HTR-8/SVneo (cell line): ENCODE measurements at places on chromosomes 5 and 9.

DNA sequence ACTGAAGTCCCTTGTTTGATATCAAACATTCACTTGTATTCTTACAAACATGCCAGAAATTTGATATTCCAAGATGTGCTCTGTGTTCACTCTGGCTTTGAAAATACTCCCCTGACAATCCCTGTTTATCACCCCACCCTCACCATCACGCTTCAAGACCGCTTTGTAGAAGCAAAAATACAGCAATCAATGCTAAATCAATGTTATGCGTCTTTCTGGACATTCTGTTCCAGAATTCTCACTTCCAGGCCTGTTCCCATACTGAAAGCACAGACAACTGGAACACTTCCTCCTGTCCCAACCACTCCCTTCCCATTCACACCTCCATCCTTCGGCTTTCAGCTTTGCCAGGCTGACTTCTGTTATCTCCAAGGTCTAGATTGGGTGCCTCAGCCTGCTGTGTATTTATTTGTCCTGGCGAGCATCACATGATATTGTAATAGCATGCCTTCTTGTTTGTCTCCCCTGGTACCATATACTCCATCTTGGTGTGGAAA is 72.8 kb downstream of the SNCAIP start:
- no peak for DNase-seq

- DNase-seq: peak; percentile 95
Observed at GRCh38 chr9:114551750-114552685, 35.6 kb upstream of the ATP6V1G1 start.

- DNase-seq: no peak
Observed at GRCh38 chr5:16965581-16965980, 29.5 kb upstream of the MYO10 start.

DNA sequence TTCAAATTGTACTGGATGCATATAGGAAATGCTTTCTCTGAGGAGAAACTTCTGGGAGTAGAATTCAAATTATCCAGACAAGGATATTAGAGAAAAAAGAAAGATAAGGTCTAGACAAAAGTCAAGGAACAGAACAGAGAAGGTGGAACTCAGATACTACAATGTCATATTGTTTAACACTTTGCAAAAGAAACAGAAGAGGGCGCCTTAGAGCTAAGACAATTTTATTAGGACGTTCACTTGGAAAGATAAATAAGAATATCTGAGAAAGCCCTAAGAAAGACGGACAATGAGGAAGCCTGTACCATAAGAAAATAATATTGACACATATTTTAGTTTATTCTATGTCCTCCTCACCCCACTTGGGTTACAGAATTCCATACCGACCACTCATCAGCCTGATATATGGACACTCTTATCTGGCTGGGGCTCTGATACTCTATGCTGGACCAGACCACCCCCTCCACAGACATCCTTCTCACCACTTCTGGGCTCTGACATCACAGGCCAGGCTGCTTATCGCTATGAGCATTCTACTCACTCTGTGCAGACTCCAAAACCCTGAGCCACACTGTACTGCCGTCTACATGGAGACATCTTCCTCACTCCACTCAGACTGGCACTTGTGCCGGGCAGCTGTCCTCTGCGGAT is 9.1 kb upstream of the AK3 start:
- DNase-seq: peak; percentile 45

GRCh38 chr5:159453209-159453608 is 122.9 kb upstream of the IL12B start:
- no peak for DNase-seq

GRCh38 chr9:134178768-134179551 is 14.6 kb upstream of the RNU6ATAC start:
- no peak for DNase-seq

DNA sequence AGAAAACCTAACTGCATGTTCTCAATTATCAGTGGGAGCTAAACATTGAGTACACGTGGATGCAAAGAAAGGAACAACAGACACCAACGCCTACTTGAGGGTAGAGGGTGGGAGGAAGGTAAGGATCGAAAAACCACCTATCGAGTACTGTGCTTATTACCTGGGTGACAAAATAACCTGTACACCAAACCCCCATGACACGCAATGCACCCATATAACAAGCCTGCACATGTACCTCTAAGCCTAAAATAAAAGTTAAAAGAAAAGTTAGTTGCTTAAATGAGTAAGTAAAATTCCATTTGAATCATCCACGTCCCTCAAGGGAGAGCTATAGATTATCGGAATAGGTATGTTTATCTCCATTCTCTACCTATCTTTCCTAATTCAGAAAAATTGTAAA is 210.2 kb upstream of the ADCY2 start:
- no peak for DNase-seq

GRCh38 chr9:227860-228259 is 13.2 kb downstream of the DOCK8 start:
- DNase-seq: no peak

DNA sequence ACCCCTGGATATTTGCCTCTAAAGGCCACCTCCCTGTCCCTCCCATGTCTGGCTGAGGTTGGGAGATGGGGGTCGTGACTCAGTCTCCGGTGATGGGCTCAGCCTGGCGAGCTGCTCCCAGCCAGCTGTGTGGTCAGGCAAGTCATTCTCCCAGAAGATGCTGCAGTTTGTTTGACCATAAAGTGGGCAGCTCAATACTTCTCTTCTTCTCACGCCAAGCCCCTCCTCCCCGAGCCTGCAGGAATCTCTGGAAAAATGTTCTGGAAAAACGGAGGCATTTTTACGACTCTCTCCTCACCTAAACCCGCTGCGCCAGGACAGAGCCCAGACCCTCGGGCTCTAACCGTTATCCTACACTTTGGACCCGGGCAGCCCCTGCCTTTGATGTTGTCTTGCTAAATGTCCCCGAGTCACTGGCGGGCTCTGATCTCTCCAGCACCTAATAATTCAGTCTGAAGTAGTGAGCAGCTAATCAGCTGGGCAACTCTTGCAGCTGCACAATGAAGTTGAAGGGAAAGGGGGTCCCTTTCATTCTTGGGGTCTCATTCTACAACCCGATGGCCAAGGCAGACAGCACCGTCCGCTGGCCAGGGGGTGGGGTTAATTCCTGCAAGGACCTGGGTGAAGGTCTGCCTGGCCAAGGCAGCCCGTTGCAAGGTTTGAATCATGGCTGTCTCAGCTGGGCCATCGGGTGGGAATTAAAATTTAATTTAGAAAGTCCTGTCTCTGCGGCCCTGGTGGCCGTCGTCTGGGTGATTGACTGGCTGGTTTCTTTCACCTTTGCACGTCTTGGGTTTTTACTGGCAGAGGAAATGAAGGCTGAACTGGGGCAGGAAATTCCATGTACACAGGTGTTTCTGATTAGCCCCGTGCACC is 12.3 kb downstream of the DCANP1 start:
- no peak for DNase-seq

- DNase-seq: no peak
Observed at GRCh38 chr9:132456241-132456640, 46.2 kb downstream of the CFAP77 start.

GRCh38 chr9:16030528-16031185 is 477.8 kb downstream of the CCDC171 start:
- peak; percentile 41 for DNase-seq
